Activated T-cell treated with anti-CD3 and anti-CD28 coated beads for 4 hours (primary cell): ENCODE measurements at places on chromosomes 7 and 10.

GRCh38 chr7:356691-357462 lies 66.9 kb downstream of the FOXL3 start:
- no peak for DNase-seq

DNA sequence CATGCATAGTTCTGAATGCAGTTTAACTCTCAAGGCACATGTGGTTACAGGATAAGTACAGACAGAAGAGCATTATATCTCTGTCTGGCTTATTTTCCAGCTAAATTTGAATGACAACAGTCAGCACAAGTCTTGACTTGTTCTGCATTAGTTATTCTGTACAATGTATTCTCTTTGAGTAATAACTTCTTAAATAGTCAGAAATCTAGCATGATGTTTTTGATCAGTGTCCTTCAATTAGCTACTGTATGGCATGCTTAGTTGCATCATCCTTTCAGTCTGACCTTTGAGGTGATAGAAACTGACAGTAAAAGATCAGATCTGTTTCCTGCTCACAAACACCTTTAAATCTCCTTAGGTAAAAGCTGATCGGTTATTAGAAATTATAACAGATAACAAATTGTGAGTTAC lies 118.1 kb downstream of the ARL4A start:
- no peak for DNase-seq

DNA sequence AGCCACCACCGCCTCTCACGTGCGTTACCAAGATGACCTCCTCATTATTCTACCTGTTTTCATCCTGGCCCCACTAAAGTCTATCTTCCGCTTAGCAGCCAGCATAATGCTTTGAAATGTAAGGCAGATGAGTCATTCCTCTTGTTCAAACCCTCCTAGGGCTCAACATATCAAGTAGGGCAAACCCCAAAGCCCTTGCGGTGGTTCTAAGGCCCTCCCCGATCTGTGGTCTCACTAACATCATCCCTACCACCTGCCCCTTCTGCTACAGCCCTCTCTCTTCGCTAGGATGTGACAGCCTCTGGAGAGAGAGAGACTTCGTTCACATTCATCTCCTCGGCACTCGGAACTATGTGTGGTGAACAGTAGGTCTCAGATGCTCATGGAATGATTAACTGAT lies 94.8 kb downstream of the SVIL start:
- no peak for DNase-seq

- DNase-seq: no peak
Observed at GRCh38 chr7:5212633-5213285, 22.7 kb downstream of the WIPI2 start.

DNA sequence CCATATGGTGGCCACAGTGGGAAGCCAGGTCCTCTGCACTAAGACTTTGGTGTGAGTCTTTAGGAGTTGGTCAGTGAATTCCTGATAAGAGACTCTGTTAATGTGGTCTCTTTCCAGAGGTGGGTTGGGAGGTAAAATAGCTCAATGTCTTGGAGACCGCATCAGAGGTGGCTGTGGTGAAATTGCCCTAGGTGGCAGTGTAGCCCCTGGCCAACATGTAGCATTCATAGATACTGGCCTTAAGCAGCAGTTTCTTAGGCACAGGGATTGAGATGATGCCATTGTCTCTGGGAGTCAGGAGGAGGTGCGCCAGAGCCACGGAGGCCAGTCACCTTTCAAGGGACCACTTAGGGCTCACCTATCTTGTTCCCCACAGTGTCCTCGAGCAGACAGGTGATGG lies 202.8 kb downstream of the CREB5 start:
- DNase-seq: no peak
